Cortex of kidney (tissue), 1 donor: ENCODE measurements at places on chromosomes 11 and 22.

- DNase-seq, result no peak
These were observed 164.8 kb upstream of the GRK3 start for GRCh38 chr22:25399649-25400151.

- no peak for DNase-seq
These were observed 35.0 kb downstream of the KCNJ1 start for GRCh38 chr11:128832121-128832497.

DNA sequence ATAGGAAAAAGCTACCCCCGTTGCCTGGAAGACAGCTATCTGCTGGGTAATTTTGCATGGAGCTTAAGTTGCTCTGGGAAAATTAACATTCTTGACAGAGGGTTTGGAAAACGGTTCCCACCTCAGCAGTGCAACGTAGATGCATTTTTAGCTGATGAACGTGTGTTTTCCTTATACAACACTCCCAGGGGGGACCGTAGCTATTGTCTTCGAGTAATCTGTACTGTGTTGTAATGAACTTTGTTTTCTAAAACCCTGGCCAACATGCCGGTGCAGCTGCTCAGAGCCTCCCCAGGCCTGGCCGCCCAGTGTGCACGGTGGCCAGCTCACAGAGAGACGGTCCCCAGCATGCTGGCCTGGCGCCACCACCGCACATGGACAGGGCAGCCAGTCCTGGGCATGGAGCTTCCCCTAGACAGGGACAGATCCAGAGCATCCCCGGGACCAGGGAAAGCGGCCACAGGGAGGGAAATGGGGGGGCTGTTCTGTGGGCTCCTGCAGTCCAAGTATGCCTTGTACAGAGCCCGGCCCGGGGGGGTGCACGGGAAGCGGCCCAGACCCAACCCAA is 2.2 kb downstream of the TNNT3 start:
- no peak for DNase-seq

DNA sequence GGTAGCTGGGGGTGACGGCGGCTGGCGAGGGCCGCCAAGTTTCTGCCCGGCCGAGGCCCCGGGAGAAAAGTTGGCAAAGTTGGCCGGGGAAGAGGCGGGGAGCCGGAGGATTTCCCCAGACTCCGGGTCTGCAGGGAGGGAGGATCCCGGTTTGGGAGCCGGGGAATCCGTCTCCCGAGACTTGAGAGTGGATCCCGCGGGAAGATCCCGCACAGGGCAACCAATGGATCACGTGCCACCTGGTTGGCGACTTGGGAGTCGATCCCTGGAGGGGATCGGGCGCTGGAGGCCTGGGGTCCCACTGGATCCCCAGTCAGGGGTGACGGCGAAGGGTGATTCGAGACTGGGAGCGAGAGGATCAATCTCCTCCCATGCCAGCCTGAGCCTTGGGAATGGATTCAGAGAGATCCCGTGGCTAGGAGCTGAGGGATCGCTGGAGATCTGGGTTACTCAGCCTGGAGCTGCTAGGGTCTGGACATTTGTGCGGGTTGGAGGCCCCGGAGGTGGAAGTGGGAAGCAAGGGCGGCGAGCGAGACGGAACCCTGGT is 394 bp downstream of the KIAA1671 start:
- no peak for DNase-seq

- DNase-seq, result no peak
These were observed 9.8 kb downstream of the FAM111A start for GRCh38 chr11:59152312-59152951.

- DNase-seq, result no peak
These were observed 2.3 kb downstream of the CTSC start for GRCh38 chr11:88335284-88335683.
